Cortex of kidney (tissue), 1 donor: ENCODE measurements at places on chromosomes 3 and 15.

GRCh38 chr3:183272791-183273190, 19.7 kb downstream of the B3GNT5 start:
- no peak for DNase-seq

DNA sequence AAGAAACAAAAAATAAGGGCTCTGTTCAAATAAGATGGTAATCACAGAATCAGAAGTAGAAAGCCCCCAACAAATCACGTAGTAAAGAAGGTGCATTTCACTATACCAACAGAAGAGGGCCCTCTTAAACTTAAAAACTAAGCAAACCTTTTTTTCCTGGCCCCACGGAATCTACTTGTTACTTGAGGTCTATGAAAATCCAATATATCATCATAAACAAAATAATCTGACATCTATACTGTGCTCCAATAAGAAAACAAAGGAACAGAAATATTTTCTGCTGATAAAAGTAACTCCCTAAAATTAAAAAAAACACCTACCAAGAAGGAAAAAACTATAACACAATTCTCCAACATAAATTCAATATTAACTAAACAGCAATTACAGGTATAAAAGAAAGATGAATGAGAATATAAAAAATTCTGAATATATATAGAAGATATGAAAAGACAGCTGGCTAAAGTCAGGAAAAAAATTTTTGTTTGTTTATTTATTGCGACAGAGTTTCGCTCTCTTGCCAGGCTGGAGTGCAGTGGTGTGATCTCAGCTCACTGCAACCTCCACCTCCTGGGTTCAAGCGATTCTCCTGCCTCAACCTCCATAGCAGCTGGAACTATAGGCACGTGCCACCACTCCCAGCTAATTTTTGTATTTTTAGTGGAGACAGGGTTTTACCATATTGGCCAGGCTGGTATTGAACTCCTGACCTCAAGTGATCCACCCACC, 81.8 kb downstream of the CLASP2 start:
- no peak for DNase-seq

DNA sequence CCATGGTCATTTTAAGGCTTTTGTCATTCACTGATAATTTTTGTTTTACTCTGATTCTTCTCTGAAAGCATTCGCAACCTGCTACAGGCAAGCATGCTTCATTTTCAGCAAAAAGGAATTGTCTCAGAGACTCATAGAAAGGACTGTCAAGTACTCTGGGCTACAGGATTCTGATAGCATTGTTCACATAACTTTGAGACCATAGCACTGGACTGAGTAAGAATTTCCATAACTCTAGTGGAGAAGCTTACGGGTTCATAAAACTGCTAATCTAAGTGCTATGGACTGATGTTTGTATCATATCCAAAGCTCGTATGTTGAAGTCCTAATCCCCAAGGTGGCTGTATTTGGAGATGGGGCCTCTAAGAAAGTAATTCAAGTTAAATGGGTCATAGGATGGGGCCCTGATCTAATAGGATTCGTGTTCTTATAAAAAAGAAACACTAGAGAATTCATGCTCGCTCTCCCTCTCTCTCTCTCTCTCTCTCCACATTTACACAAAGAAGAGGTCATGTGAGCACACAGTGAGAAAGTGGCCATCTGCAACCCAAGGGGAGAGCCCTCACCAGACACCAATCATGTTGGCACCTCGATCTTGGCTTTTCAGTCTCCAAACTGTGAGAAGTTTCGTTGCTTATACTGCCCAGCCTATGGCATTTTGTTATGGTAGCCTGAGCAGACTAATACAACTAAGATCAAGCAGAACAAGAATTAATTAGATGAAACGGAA, 60.4 kb downstream of the CRYGS start:
- DNase-seq = no peak

DNA sequence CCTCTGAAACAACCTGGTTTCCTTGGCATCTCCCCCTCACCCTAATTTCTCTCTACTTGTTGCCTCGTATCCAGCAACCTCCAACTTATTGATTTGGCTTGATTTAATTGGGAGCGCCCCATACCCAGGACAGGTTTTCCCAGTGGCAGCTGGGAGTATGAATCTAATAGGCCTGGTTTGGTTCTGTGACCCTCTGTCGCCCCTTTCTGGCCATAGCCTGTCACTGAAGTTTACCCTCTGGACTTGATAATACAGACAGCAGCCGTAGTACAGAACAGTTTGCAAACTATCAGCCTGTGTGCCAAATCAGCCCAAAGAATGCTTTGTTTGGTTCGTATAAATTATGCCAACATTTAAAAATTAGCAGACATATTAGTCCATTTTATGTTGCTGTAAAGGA, 525.1 kb upstream of the GOLIM4 start:
- no peak for DNase-seq

- DNase-seq = no peak
Observed at GRCh38 chr3:51873253-51873766, 2.1 kb downstream of the IQCF5 start.

GRCh38 chr3:51675201-51675611, 4.2 kb downstream of the TEX264 start:
- no peak for DNase-seq

DNA sequence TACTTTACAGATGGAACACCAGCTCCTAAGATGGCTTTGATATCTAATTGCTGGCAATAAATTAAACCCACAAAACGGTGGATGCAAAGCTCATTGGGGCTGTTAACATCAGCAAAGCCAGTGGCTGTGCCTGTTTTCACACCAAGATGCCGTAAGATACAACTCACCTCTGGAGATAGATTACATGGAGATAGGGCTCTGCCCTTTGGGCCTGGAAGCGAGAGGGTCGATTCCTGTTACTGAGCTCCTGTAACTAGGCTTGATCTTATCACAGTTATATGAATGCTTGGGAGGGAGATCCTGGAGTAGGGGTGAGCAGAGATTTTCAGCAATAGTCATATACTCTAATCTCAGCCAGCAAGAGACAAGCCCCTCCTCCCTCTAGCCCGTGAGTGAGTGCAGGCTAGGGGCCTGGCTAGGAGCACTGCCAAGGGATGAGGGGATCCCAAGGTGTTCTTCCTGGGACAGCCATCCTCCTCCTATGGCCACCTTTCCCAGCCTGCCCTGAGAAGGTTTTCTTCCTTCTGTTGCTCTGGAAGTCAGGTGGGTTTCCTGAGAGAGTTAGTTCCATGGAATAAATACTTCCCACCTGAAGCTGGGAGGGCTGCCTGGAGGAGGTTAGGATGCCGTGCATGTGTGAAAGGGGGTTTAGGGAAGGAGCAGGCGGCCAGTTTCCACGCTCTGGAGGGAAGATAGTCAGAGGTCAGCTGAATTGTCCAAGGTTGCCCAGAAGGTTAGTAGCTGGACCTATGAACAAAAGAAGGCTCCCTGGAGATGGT, 18.1 kb upstream of the DOCK3 start:
- DNase-seq = no peak

- no peak for DNase-seq
Observed at GRCh38 chr3:185586686-185587039, 568 bp downstream of the SENP2 start.

DNA sequence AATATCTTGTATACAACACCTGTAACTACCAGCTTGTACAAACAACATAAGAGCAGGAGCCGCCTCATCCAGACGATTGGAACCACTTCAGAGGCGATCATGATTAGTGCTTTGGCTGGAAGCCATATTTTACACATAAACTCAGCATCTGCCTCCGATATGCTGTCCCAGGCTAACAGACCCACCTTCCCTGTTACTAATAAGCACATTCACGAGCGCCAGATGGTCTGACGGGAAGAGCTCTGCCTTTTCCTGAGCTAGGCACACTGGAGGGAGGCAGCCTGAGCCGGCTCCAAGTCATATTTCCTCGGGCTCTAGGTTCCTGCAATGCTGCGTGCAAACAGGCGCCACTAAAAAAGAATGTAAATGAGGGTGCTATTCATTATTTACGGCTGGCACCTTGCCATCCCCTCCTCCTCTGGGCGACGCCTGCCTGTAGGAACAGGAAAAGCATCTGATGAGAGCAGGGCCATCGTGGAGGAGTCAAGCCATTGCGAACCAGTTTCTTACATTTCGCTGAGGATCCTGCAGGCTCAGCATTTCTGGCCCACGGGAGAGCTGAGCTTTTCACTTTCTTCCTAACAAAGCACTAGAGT, 98.2 kb downstream of the ANXA2 start:
- DNase-seq = no peak

DNA sequence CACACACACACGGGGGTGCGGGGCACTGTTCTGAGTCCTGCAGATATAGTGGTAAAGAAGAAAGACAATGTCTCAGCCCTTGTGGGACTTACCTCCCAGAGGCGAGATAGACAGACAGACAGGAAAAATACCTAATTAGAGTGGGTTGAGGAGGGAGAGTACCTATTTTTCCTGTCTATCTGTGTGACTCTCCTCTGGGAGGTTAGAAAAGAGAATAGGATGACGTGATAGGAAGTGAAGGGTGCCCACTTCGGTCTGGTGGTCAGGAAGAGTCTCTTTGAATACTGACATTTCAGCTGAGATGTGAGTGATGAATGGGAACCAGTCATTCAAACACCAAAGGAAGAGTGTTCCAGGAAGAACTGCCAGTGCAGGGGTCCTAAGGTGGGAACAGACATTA, 4.1 kb upstream of the APOD start:
- no peak for DNase-seq

GRCh38 chr15:70293591-70294470, 196.1 kb upstream of the TLE3 start:
- no peak for DNase-seq

DNA sequence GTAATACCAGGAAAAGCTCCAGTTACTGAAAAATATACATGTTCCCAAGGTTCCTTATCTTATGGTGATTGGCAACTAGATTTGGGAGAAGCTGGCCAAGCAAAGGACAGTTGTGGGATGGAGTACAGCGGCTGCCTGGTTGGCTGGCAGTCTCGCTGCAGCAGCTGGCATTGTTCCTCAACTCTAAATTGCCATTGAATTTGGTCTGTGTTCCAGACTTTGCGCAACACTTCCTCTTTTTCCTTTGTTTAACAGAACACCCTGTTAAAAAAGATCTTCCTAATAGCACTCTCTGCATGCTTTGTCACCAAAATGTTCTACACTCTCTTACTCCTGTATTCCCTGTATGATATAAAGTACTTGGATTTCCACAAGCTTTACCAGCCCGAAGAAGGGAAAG, 420.6 kb upstream of the RBMS3 start:
- no peak for DNase-seq

DNA sequence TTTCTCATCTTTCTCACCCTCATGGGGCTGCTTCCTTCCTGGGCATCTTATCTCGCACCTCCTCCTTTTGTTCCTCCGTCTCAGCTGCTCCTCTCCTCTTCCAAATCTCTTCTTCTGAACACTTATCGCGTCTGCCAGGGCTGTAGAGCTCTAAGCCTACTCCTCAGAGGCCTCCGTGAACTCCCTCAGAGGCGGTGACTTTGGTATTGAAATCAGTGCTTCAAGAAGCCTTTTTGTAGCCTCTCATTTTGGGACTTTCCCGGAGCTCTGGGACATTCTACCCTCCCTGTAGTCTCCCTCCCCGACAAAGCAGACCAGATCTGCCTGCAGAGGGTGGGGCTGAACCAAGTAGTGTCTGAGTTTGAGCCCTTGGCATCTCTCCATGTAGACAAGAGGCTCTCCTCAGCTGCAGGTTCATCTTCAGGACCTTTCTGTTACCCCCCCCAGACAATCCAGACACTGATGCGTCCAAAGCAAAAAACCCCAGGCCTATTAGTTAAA, 17.5 kb upstream of the CPNE9 start:
- no peak for DNase-seq

GRCh38 chr3:150130404-150131100, 159.9 kb upstream of the PFN2 start:
- no peak for DNase-seq

DNA sequence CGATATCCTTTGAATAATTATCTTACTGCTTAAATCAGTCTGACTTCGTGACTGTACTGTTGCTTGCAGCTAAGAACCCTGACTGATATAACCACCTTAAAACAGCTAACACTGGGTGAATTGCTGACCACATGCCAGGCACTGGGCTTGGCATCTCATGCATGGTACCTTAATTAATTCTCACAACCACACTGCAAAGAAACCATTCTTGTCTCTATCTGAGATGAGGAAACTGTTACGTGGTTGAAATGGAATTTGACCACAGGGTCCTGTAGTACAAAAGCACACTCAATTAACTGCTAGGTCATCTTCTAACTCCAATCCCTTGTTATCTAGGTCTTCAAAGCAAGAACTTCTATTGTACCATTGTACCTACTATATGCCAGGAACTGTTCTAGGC, 92.7 kb upstream of the PRICKLE2 start:
- no peak for DNase-seq

DNA sequence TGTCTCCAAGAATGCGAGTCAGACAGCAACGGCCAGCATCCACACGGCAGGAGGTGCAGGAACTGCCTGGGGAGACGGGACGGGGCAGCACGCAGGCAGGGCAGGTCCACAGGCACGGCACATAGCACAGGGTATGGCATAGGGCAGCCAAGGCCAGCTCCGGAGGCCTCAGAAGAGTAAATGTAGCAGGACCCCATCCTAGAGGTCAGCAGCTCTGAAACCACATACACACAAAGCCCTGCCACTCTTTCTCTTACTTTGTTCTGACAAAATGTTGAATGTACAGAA, 26.9 kb downstream of the ZXDC start:
- no peak for DNase-seq

DNA sequence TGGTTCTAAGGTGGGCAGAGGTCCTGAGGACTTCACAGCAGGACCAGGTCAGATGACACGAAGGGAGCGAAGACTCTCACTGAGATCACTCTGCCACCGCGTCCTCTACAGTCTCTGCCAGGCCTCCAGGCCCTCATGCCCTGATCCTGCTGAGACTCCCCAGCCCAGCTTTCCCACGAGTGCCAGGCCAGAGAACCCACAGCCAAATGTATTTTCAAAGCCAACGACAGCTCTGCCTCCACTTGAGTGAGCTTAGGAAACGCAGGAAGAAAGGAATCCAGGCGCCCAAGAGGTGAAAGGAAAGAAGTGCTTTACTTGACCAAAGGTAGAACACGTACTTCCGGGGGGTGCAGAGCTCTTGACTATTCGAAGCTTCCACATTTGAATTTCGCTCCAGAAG, 275.0 kb downstream of the XXYLT1 start:
- no peak for DNase-seq

DNA sequence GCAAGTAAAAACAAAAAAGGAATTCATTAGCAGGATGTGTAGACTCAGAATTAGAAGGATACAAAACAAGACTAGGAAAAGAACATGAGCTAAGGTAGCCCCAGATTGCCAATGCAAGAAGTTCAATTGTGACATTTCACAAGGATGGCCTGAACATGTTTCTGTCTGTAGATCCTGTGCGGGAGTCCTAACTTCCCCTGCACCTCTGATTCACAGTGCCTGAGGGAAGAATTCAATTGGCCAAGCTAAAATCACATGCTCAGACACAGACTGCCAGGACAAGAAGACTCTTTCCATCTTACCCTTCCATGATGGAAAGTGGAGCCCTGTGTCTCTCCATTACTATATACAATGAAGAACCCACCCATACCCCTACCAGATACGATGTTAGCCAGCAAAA, 251.5 kb downstream of the KCNH8 start:
- DNase-seq = no peak
